Glomerular endothelial cell (primary cell): ENCODE measurements at places on chromosomes 6 and 20. TPM values are rescaled to one million over a fixed set of nuclear protein-coding genes. Genes with fewer than 3 reads are reported as not detected.

The PDYN gene
- total RNA-seq, result not detected in 2 replicates

The PI16 gene
- 0.23 TPM in 1 of 2 replicates, not detected in the other for total RNA-seq

The CALHM5 gene
- 4.8 and 5.5 TPM in 2 replicates for total RNA-seq

The DOK5 gene
- total RNA-seq, result 0.39 and 1.5 TPM in 2 replicates

The ANGPT4 gene
- not detected in 2 replicates for total RNA-seq

The MYBL2 gene
- 8.9 and 21.4 TPM in 2 replicates for total RNA-seq

The AGER gene
- total RNA-seq, result 0.19 and 6.1 TPM in 2 replicates

The SEMG1 gene
- not detected in 2 replicates for total RNA-seq
